ENCODE measurements at places on chromosomes 4 and X.

- H3K4me1 ChIP-seq = peaks cover 10% of the 10 kb centered on the region
- H3K27ac ChIP-seq = no peak overlapping the region
- H3K27me3 ChIP-seq = no peaks in the 10 kb centered on the region
- H3K36me3 ChIP-seq = no peaks in the 10 kb centered on the region
Observed at GRCh38 chr4:98608356-98608755, 50.1 kb downstream of the TSPAN5 start.

- no peaks in the 10 kb centered on the region for H3K4me1 ChIP-seq
- peaks cover 36% of the 10 kb centered on the region for H3K36me3 ChIP-seq
- H3K27me3 ChIP-seq = no peaks in the 10 kb centered on the region
- peak; percentile 43 for DNase-seq
- H3K4me3 ChIP-seq = peak overlapping the region; percentile 49
- H3K27ac ChIP-seq = peak overlapping the region; percentile 67
Observed at GRCh38 chrX:47573341-47574075, 8.7 kb upstream of the TIMP1 start.

DNA sequence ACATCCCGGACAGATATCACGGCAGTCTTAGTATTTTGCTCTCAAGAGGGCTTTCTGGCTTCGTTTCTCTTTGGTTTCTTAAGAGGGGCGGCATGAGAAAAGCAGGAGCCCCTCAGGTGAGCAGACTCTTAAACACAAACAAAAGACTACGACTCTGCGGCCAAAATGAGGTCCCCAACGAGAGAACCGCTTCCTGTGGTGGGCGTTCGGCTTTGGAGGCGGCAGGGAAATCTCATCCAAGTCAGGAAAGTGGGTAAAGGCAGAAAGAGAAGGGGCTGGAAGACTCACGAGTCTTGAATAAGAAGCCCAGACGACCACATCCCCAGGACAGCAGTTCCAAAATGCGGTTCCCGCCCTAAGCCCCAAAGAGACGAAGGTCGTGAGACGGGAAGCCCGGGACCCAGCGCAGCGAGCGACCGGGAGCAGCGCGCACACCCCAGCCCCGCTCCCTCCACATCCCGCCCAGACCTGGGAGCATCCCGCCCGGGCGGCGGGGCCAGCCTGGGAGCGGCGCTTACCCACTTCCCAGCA is 409 bp downstream of the UGDH start:
- no peaks in the 10 kb centered on the region for H3K36me3 ChIP-seq
- peak overlapping the region; percentile 93 for H3K27ac ChIP-seq
- H3K27me3 ChIP-seq = no peaks in the 10 kb centered on the region
- H3K4me1 ChIP-seq = peaks cover 22% of the 10 kb centered on the region

DNA sequence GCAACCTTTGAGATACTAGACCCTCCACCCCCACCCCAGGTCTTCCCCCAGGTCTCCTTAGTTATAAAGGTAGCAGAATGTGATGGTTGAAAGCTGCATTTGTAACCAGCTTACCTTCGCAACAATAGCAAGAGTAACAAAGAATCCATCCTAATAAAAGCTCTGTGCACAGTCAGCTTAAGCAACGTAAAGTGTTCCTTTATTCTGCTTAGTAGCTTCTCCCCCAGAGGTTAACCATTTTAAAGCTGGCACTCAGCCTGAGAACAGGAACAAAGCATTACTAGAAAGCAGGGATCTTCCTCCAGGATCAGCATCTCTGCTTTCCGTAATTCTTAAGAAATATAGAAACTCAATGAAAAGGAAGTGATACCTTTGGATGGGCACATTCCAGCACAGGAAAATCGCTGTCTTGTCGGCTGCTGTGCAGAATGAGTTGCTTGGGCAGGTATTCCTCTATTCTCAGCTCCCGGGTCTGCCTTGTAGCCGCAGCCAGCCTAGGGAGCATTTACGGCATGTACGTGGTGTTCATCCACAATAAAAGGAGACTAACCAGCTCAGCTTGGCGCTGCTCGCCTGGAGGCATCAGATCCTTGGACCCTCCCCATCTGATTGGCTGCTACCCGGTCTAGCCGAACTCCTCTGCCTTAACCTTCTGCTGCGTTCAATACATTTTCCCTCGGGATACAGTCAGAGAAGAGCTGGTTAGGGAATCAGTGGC is 113.0 kb upstream of the TLR3 start:
- H3K27me3 ChIP-seq = no peaks in the 10 kb centered on the region
- no peak overlapping the region for H3K4me3 ChIP-seq
- no peaks in the 10 kb centered on the region for H3K4me1 ChIP-seq
- DNase-seq = no peak

DNA sequence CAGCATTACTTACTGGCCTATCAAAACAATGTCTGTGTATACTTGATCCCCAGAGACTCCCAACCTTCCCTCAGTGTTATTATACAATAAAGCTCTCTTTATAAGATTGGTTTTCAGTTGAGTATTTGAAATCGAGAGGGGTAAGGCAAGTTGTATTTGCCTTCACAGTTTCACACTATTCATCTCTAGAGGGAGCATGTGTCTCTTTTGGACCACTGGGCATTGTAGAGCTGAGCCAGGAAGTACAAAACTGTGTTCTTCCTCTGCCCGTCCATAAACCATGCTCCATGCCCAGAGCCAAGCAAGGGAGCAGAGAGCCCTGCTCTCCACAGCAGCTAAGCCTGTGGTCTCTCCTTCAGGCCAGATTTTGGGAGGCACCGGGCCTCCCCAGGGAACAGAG is 61.5 kb upstream of the HHIP start:
- H3K36me3 ChIP-seq = no peaks in the 10 kb centered on the region
- no peaks in the 10 kb centered on the region for H3K27me3 ChIP-seq
- H3K4me3 ChIP-seq = no peak overlapping the region

Data from tibial nerve (tissue), 4 donors.